RKO (cell line): ENCODE measurements at places on chromosomes 16 and 17.

- no peak for DNase-seq
These were observed 40.4 kb upstream of the ABCA5 start for GRCh38 chr17:69367298-69367697.

GRCh38 chr16:77905374-77905920 is 116.9 kb upstream of the CLEC3A start:
- DNase-seq: no peak

DNA sequence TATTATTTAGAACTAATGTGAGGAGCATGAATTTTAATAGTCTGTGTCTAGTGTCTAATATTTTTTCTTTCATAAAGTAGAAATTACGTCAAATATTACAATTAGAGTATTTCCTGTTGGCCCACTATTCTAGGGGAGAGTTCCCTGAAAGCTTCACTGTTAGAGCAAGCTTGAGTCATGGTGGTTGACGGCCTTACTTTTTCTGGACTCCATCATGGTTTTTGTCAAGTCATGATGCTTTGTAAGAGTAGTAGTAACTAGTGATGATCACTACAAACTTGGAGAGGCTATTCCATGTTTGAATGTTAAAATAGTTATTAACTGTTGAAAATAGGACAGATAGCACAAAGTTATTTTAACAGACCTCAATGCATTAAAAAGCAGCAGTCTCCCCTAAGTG is 1.7 kb downstream of the PSMD11 start:
- peak; percentile 85 for DNase-seq

- DNase-seq: no peak
These were observed 8.5 kb downstream of the ARMC7 start for GRCh38 chr17:75118307-75118706.

GRCh38 chr17:33292981-33293867 is at the start of gene ASIC2:
ASIC2 (minus strand) TSS chr17:33293295.
- no peak for DNase-seq

DNA sequence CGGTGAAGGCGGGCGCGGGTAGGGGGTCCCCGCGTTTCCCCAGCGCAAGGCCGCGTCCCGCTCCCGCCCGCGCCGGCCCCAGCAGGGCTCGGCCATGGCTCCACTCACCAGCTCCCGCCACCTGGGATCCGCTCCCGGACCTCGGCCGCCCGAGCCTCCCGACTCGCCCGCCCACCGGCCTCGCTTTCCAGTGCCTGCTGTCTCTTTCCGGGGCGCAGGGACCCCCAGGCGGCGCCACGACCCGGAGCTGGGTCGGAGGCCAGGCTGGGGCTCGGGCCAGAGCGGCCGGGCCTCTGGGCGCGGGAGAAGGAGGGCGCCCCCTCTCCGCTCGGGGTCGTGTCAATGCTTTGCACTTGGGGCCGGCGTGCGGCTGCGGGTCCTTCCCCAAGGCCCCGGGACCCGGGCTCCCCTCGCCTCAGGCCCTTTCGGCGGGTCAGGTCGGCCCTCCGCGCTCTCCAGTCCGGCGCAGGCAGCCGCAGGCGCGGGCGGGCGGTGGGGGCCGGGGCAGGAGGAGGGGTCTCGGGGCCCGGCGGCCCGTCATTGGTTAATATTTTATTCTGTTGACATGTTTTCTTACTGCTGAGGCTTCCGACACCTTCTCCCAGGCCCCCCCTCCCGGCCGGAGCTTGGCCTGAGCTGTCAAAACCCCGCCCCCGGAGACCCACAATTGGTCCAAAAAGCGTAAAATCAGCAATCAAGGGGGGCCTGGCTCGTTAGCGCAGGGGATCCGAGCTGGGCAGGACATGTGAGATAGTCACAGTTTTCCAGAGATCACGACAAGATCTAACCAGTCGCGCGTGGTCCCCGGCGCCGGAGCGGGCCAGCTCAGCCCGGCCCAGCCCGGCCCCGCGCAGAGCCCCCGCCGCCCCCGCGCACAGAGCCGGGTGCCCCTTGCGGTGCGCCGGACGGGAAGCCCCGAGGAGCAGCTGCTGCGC is at the start of gene TBX2:
Gene TBX2, plus strand, starts transcription at position 713 of the 935 bp plus-strand sequence. CDS start 334 bp downstream, outside the sequence.
- DNase-seq: no peak

DNA sequence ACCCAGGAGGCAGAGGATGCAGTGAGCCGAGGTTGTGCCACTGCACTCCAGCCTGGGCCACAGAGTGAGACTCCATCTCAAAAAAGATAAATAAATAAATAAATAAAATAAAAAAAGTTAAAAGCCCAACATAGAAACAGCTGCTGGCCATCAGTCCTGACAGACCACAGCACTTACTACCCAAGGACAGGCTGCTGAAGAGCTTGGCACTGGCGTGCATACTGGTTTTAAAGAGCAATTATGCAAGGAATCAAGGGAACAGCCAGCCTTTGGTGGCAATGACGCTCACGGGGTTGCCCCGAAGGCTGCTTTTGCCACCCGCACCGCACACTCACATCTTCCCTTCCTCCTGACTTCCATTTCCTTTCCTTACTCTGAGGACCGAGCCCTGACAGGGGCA is 4.2 kb downstream of the PLD6 start:
- no peak for DNase-seq

DNA sequence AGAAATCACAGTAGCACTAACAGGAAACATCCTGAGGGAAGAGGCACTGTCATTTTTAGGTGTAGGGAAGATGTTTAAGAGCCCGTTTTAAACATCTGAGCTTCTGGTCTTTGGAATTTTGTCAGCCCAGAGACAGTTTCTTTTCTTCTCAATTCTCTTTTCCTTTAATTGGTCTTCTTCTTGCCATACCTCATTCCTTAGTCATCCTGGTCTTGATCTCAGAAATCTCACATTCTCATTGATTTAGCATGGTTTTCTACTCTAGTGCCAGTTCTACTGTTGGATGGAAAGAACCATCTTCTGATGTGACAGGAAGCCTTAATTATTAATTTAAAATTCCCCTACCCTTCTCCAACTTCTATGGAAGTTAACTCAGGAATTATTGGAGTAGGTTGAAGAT is 25.4 kb downstream of the BMERB1 start:
- DNase-seq: no peak

- no peak for DNase-seq
These were observed 37.5 kb upstream of the FAAP100 start for GRCh38 chr17:81589612-81590011.

- DNase-seq: no peak
These were observed 16.9 kb downstream of the CREBBP start for GRCh38 chr16:3863587-3863986.

DNA sequence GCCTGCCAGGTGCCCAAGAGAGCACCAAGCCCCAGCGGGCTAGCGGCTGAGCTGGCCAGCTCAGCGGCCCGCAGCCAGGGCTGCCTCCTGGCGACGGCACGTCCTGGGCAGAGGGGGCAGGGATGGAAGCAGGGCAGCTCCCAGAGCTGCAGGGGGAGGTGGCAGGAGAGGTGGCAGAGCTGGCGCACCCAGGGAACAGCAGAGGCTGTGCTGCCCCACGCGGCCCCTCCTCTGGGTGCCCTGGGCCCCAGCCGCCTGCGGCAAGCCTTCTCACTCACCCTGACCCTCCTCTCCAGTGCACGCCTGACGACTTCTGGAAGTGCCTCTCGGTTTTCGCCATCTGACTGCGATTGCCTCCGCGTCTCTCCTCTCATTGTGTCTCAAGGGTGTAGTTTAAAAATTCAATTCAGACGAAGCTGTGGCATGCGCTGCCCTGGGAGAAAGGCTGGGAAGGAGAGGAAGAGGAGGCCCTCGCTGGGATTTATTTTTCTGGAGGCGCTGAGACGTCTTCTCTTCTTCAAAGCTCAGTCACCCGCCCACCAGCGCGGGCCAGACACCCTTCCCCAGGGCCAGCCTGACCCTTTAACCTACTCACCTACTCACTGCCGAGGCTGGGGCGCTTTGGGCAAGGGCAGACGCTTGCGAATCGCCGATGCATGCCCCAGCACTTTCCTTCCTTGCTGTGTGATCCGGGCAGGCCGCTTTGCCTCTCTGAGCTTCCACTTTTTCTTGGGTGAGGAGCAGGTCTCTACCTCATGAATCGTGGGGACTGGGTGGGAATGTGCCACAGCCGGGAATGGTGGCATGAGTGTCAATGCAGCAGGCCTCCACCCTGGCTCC is 24.9 kb downstream of the GSE1 start:
- no peak for DNase-seq

GRCh38 chr17:74466111-74466827 is at the start of gene CD300A:
CD300A (plus strand) TSS chr17:74466634; CDS start chr17:74466704, 70 bp downstream.
- DNase-seq: no peak

DNA sequence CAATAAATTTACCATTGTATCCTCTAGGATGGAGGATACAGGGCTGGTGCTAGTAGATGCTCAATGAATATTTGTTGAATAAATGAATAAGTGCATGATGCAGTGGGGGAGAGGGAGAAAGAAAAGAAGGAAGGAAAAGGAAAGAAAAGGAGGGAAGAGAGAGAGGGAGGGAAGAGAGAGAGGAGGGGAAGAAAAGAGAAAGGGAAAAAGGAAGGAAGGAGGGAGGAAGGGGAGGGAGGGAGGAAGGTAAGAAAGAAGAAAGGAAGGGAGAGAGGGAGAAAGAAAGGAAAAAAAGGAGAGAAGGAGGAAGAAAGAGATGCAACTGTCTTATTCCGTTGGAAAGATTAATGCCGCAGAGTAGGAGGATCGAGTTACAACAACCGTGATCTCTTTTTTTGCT is 30.4 kb downstream of the HSBP1 start:
- no peak for DNase-seq

DNA sequence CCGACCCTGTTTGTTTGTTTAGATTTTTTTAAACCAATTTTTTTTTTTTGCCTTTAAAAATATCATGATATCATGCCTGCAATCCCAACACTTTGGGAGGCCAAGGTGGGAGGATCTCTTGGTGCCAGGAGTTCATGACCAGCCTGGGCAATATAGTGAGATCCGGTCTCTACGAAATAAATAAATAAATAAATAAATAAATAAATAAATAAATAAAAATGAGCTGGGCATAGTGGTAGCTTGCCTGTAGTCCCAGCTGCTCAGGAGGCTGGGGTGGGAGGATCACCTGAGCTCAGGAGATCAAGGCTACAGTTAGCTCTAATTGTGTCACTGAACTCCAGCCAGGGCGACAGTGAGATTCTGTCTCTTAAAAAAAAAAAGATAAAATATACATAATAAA is 8.1 kb upstream of the IGF2BP1 start:
- no peak for DNase-seq

GRCh38 chr16:10622036-10622921 is 41.9 kb upstream of the EMP2 start:
- DNase-seq: no peak

- no peak for DNase-seq
These were observed 12.5 kb downstream of the RBFOX1 start for GRCh38 chr16:7344830-7345780.

DNA sequence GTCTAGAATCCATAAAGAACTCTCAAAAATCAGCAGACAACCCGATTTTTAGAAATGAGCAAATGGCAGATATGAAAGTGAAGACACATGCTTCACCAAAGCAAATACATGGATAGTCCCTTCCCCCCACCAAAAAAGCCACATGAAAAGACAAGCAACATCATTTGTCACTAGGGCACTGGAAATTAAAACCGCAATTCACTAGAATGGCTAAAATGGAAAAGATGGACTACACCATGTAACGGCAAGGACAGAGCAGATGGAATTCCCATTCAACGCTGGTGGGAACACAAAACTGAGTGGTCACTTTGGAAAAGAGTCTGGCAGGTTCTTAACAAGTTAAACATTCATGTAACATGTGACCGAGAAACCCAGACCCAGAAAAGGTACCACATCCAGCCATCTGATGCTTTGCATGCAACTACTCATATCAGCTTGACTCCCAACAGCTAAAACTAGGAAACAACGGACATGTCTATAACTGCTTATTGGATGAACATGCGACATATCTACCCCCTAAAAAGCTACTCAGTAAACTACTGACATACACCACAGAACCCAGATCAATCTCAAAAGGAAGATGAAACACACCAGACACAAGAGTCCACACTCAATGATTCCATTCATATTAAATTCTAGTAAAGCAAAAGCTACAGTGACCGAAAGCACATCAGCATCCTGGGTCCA is 132.6 kb downstream of the ZNF778 start:
- no peak for DNase-seq

- DNase-seq: no peak
These were observed 71.2 kb upstream of the GNG13 start for GRCh38 chr16:871562-872345.

DNA sequence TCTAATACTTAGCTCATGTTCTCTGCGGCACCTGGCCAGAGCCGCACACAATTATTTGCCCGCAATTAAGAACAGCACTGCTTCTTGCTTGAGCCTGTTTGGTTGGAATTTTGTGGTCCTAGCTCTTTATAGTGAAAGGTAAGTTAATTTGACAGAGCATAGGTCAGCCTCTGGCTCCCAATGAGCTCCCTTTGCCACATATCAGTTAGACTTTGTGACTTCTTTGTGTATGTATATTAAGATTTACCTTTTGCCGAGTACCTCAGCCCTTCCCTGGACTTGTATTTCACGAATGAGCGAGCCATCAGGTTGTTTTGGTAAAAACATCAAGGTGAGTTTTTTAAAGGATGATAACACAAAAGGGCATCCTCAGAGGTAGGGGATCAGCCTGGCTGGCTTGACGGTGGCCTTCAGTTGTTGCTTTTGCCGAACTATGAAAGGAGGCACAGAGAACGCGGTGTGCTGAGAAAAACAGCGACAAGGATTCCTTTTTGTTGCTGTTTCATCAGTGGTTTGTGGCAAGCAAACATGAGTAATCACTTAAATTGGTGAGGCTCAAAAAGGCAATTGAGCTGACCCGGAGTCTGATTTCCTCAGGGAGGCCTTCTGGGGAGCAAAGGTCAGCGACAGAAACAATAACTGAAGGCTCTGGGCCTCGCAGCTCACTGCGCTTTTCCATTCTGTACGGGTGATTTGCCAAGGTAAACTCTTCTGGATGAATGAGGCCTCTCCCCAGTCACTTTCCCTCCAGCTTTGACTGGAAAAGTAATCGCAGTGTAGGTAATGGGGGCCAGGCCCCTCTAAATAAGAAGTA is 163.6 kb downstream of the HS3ST3A1 start:
- DNase-seq: no peak
